Stimulated activated CD4-positive, alpha-beta T cell treated with anti-CD3 and anti-CD28 coated beads, Interleukin-1b, Interleukin-23, amount 100 ng/mL, for 24 hours (primary cell): ENCODE measurements at places on chromosomes 1 and 21.

DNA sequence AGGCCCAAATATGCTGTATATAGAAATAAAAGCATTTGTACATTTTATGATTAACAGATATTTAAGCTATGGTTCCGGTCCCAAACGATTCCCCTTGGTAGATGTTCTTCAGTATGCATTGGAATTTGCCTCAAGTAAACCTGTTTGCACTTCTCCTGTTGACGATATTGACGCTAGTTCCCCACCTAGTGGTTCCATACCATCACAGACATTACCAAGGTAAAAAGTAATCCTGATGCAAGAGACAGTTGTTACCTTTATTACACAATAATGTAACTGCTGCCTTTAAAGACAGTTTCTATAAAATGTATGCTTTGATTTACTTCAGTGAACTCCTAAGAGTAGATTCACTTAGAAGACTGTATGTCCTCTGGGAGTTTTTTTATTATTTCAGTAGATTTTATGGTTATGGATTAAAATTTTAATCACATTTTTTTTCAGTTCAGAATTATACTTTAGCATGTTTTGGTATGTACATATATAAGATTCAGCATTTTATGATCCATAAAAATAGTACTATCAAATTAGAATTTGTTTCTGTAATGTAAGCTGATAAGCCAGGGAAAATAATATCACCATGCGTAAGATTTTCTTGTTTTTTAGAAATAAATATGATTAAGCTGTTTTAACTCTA lies 96.5 kb downstream of the USP25 start:
- DNase-seq, result no peak

DNA sequence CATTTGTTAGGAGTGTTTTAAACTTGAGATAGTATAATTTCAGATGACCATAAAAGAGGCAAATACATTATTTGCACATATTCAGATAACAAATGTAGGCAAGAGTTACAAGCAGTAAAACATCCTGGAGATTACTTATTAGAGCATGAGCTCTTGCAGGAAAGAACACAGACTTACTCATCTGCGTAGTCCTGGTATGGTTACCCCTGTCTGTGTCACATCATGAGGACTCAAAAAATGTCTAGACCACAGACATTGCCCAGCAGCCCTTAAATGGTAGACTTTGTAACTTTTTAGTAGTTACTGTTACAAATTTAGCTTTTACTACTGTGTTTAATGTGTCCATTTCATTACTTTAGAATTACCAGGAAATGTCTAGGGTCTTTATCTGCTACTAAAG lies 12.8 kb downstream of the CACHD1 start:
- no peak for DNase-seq

GRCh38 chr1:10444795-10445397 lies 4.9 kb upstream of the CORT start:
- DNase-seq, result no peak

GRCh38 chr1:67085326-67085725 lies 31.4 kb upstream of the SLC35D1 start:
- DNase-seq, result no peak

GRCh38 chr1:53919675-53920066 lies 25.7 kb downstream of the DIO1 start:
- DNase-seq, result no peak

GRCh38 chr1:169031566-169032224 lies 74.8 kb upstream of the ATP1B1 start:
- DNase-seq, result no peak

DNA sequence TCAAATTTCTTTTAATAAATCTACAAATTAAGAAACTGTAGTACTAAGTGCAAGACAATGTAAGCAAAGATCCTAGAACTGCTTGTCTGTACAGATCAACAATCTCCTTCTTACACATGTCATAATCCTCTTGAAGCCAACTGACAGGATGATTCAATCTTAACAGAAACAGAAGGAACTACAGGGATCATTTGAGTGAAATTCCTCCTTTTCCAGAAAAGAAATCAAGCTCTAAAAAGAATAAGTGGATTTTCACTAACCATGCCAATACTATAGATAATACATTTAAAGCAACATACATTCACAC lies 53.2 kb downstream of the RAB3GAP2 start:
- DNase-seq, result no peak

- no peak for DNase-seq
Observed at GRCh38 chr1:205454903-205455335, 926 bp downstream of the BLACAT1 start.

GRCh38 chr1:109796484-109797302 lies 33.0 kb upstream of the EPS8L3 start:
- no peak for DNase-seq

DNA sequence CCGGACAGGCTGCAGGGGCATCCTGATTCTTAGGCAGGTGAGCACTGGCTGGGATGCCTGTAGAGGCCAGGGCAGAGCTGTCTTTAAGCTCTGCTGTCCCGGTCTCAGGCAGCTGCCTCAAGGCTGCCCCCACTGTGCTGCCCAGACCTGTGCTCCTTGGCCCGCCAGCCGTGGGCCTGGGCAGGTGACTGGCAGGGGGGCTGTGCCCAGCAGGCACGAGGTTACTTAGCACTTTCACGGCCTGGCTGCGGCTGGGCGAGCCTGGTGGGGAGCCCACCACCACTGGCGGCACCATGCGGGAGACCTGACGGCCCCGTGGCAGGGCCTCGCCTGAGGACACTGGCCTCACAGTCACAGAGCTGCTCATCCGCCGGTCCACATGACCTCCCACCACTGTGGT lies 8.2 kb downstream of the CRYBG2 start:
- DNase-seq, result no peak

GRCh38 chr21:42537106-42537742 lies 23.6 kb downstream of the SLC37A1 start:
- no peak for DNase-seq

- DNase-seq, result no peak
Observed at GRCh38 chr21:44255511-44255981, 6.2 kb downstream of the DNMT3L start.

- DNase-seq, result no peak
Observed at GRCh38 chr1:88311265-88311664, 372.8 kb upstream of the PKN2 start.

DNA sequence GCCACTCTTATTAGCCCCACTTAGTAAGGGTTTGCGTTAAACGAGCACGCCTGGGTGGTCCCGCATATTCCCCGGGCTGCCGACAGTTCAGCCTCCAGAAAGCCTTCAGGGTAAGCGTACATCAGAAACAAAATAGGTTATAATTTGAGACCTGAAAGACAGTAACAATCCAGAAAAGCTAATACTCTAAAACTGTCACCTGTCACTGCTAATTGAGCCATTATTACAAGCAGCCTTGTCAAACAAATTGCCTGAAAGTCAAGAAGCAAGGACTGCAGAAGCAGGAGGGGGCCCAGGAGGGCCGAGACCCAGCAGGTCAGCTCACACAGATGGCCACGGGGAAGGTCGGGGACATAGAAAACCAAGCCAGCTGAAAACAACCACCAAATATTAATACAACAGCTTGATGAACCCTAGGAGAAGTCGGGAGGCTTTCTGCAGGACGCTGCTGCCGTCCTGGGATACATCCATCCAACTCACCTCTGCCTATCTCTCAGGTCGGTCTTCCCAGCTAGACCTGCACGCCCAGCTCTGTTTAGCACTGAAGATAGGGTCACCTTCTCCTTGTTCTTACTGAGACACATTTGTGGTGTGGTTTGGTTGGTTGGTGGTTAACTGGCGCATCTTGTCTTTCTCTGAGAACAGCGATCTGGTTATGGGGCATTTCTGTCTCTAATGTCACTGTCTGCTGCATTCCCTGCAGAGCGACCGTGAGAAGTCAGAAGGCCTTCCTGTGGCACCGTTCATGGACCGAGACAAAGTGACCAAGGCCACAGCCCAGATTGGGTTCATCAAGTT lies 110.8 kb downstream of the WDR4 start:
- no peak for DNase-seq

- no peak for DNase-seq
Observed at GRCh38 chr21:21813289-21813688, 815.1 kb downstream of the NCAM2 start.

GRCh38 chr21:29649406-29649814 lies 290.4 kb downstream of the GRIK1 start:
- DNase-seq, result no peak

DNA sequence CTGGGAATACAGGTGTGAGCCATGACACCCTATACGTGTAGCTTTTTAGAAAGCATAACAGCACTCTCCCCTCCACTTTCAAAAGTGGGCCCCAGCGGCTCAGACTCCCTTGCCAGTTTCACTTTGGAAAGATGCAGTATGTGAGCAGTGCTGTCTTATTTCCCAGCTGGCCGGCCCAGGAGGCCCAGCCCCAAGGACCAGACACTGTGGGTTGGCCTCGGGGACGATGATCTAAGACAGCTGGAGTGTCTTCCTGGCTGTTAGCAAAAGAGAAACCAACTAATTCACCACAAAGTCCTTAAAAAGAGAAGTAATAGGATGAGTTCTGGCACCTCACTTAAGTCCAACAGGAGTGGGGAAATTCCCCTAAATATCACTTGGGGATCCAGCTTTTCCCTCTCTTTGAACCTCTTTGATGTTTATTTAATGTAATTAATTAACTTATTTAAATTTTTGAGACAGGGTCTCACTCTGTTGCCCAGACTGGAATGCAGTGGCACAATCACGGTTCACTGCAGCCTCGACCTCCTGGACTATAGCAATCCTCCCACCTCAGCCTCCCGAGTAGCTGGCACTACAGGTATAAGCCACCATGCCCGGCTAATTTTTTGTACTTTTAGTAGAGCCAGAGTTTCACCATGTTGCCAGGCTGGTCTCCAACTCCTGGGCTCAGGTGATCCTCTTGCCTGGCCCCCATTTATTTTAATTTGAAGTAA lies 17.6 kb upstream of the CLIC4 start:
- no peak for DNase-seq

DNA sequence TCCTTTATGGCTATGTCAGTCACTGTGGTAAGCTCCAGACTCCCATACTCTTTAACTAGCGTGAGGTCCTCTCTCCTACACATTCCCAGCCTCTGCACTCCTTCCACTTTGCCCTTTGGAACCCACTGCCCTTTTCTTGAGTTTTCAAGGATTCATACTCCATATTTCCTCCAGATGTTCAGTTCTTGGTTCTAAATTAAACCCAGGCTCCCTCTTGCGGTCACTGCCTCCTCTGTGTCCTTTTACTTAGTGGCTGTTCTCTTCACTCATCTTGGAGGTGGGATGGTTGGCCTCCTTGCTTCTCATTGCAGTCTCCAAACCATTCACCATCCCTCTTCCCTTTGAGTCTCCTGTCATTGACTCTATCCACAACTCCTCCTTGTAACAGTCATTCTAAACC lies 208.1 kb downstream of the TGFB2 start:
- no peak for DNase-seq

DNA sequence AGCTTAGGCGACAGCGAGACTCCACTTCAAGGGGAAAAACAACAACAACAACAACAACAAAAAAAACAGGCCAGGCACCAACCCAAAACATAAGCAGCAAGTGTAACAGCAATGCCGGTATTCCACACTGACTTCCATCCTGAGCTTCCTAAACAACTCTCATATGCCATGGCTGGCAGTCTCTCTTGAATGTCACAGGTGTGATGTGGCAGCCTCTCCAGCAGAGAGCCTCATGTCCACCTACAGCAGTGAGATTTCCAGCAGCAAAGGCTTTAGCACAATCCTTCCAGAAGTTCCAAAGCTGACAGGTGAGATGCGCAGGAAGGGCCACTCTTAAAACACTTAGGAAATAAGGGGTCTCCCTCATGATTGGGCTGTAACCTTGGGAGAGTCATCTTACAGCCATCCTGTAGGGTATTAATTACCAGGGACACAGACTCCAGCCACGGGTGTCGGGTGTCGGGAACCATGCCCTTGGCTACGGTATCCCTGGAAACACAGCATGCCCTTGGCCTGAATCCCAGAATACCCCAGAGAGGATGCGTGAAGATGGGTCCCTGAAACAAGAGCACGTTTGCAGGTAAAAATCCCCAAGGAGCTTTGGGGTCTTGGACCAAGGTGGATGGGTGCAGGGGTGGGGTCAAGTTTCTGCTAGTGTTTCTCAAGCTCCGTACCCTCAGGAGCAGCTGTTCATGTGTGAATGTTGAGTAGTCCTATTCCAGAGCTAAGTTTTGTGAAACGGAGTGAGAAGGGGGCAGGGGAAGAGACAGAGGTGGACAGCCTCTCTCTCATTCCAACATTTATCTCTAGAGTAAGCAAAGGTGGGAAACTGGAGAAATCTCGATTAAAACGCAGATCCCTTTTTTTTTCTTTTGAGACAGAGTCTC lies 31.4 kb downstream of the CLSTN1 start:
- no peak for DNase-seq

DNA sequence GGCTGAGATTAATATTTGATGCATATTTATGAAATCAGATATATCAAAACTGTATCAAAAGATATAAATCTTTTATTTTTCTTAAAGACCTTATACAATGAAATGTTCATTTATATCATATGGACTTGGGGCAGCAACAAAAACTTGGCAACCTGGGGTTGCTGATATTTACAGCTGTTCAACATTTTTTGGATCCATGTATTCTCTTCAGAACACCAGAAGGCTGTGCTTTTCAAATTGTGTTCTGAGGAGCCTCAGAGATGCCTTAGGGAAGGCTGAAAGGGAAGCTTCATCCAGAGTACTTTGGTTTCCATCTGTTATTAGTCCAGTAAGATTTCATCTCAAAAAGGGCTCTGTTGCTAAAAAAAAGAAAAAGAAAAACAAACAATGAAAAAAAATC lies 94.8 kb downstream of the DISC1 start:
- no peak for DNase-seq
